ENCODE measurements at places on chromosomes 5 and 9.

DNA sequence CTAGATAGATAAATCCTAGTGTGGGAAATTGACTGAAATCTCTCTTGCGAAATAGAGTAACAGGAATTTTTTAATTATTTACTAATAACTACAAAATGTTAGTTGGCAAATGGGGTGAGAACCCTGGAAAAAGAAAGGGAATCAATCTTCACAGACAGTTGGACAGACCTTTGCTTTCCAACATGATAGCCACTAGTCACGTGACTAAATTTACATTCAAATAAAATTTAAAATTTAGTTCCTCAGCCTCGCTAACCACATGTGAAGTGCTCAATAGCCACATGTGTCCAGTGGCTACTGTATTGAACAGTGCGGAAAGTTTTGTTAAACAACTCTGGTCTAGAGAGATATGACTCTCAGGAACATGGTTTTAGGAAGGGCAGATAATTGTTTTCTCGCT, 289.9 kb upstream of the RASA1 start:
- DNase-seq, result no peak

- no peak for DNase-seq
Observed at GRCh38 chr9:109452761-109453160, 45.3 kb downstream of the PTPN3 start.

- DNase-seq, result no peak
Observed at GRCh38 chr9:117073539-117074341, 341.1 kb downstream of the ASTN2 start.

GRCh38 chr9:86893811-86894490, 53.4 kb downstream of the GAS1 start:
- DNase-seq, result no peak

DNA sequence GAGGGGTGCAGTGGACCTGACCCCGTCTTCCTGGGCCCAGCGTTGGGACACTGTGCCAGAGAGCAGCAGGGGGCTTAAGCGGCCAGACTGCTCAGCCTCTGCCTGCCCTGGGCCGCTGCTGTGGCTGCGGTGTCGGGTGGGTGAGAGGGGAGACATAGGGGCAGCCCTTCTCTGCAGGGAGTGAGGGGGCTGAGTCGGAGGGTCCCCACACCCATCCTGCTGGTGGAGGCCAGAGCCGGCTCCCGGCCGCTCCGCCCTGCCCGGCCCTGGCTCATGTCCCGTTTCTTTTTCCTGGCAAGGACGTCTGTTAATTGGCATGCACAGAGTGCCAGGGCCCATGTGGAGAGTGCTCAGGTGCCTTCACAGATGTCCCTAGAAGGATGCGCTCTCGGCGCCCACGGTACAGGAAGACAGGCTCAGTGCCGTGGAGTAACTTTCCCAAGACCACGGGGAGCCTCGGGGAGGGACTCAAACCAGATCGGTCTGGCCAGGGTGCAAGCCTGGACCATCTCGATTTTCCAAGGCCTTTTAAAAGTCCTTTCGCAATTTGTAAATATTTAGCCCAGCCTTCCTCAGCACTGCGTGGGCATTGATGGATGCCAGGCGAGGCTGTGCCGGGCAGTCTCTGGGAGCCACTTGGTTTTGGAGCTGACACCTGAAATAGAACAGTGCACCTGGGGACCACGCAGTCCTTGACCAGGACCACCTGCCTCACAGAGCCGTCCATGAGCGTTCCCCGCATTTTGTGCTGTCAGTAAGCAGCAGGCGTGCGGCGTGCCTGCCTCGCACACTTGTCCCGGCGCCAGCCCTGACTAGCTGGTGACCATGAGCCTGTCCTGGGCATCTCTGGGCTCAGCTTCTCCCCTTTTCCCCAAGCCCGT, 60.9 kb downstream of the RXRA start:
- no peak for DNase-seq
